ENCODE measurements at places on chromosomes 13 and 19.

GRCh38 chr19:41845051-41845590 is 279 bp downstream of the DMRTC2 start:
- DNase-seq = no peak

DNA sequence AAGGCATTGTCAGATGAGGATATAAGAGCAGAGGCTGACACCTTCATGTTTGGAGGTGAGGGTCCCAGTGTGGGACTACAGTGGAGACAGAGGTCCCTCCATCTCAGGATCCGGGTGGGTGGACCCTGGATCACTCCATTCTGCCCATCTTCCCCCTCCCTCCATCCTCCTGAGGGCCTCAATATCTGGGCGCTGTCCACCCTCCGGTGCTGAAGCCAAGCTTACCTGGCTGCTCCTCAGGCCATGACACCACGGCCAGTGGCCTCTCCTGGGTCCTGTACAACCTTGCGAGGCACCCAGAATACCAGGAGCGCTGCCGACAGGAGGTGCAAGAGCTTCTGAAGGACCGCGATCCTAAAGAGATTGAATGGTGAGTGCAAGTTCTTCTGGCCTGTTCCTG is 11.9 kb downstream of the CYP4F12 start:
- no peak for DNase-seq

DNA sequence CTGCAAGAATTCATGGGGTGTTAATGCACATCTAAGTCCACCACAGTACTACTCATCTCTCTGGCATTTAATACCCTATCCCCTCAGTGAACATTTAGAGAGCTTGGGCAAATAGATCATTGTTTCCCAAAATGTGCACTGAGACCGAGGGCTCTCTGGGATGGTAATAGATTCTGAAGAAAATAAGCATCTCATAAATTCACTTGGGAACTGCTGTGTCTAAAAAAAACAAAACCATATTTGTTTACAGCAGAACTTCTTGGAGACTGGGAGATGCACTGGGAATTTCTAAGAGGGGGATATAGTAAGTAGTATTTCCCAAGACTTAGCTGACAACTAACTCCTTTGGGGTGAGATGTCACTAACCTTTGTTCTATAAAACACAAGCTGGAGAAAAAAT is 58.4 kb downstream of the ENOX1 start:
- no peak for DNase-seq

DNA sequence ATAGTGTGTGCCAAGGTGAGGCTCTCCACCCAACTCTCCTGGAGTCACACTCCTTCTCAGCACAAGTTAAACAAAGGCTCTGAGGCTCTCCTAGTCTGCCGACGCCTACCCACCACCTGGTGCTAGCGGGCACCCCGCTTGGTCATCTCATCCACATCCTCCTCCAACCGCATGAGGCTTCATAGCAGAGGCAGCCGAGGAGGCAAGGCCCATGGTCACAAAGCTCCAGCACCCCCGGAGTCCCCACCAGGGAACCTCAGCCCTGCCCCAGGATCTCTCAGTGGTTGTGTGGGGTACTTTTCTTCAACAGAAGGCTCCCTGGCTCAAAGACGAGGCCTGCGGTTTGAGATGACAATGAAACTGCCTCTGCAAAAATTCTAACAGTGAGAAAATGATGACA is 43.0 kb downstream of the STK24 start:
- no peak for DNase-seq

DNA sequence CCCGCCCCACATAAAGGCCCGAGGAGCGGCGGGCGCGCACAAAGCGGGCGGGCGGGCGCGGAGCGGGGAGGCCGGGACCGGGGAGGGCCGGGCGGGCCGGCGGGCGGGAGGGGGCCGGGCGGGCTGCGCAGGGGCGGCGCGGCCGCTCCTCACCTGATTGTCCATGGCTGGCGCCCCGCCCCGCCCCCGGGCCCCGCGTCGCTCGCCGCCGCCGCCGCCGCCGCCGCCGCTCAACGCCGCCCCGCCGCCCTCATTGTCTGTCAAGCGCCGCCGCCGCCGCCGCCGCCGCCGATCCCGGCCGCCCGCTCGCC is 200 bp downstream of the MLLT1 start:
- no peak for DNase-seq

- DNase-seq = peak; percentile 68
Measured at GRCh38 chr19:6056801-6057650, 53.3 kb downstream of the RFX2 start.

DNA sequence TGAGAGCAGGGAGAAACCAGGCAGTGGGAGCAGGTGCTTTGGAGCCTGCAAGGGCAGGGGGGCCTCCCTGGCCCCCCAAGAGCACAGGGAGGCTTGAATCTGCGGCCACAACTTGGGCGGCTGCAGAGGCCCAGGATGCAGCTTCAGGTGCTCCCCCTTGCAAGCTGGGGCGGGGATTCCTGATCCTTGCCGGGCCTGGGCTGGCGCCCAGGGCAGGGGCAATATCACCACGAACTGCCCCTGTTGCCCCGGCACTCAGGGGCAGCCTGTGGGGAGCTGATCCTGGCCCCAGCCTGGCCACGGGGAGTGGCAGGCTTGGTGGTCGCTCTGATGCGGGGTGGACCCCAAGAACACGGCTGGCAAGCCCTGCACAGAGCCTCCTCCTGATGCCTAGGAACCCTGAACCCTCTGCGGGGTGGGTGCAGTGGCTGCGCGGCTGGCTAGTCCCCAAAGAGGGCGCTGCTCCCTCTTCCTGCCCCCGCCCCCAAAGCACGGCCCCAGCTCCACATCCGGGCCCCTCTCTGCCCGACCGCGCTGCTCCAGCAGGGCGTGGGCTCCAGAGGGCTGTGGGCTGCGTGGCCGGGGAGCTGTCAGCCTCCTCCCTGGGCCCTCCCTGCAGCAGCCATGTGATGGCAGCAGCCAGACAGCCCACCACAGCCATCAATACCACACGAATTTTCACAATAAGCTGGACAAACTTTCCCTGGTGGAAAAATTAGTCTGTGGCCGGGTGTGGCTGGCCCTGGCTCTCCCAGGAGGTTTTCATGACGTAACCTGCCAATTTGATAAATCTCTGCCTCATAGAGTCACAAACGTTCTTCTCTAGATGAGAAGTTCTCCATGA is 21.0 kb downstream of the TNFSF9 start:
- no peak for DNase-seq

DNA sequence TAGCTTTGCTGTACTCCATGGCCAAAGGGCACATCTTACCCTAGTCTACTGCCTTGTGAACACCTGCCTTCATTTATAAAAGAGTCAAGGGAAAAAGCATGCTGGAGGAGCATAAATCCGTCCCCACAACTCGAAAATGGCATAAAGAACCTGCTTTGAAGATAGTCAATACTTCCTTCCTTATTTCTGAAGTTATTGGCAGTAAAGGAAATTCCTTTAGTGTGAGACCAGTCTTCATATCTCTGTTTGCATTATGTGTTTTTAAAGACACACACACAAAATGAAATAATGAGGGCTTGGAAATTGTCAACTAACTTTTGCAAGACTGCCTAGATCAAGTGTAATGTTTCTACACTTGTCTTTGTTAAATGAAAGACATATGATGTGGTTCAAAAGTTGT is 408.4 kb downstream of the SPRY2 start:
- DNase-seq = no peak

DNA sequence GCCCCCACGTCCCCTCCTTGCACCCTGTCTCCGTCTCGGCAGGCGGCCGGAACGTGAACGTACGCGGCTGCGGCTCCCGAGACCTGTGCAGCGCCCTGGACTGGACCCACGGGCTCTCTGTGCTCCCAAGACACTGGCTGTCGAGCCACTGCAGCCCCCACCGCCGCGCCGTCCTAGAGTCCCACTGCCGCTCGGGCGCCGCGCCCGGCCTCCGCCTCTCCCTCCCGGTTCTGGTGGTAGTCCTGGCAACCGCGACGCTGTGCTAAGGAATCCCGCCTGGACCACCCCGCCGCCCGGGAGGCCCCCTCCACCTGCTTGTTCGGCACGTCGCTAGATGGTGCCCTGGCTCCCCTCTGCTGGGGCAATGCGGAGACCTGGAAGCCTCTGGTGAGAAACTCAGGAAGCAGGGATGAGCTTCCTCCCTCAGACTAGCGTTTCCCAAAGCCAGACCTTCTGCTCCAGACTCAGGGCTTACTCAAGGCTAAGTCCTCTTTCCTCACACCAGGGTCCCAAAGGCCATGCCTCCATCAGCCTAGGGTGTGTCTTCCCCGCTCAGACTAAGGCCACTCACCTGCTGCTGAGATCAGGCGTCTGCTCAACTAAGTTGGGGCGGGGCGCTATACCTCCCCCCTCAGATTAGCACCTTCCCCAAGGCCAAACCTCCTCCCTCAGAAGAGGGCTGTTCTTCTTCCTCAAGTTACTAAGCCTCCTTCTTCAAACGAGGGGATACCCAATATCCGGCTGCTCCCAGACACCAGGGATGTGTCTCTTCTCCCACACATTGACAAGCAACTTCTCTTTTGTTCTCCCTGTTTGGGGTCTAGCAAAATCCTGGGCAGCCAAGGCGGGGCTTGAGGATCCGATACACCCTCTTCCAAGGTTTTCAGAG is 16.1 kb upstream of the IRGC start:
- DNase-seq = no peak

DNA sequence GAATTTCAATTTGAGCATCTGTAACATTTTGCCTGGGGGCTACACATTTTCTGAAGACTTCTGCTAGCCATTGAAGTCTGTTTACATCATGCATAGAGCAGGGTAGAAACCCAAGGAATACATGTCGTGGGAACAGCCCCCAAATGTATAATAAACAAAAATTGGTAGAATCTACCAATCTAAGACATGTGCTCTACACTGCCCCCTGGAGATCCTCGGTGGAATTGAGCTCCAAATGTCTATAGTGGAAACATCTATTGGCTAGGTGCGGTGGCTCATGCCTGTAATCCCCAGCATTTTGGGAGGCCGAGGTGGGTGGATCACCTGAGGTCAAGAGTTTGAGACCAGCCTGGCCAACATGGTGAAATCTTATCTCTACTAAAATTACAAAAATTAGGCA is 57.3 kb downstream of the MBD3L2B start:
- no peak for DNase-seq

- no peak for DNase-seq
Measured at GRCh38 chr13:45527699-45528462, 63.1 kb downstream of the COG3 start.

GRCh38 chr19:6424195-6424938 is at the start of gene KHSRP:
Gene KHSRP (minus strand): TSS chr19:6424811. CDS start chr19:6424701, 110 bp downstream.
- no peak for DNase-seq

DNA sequence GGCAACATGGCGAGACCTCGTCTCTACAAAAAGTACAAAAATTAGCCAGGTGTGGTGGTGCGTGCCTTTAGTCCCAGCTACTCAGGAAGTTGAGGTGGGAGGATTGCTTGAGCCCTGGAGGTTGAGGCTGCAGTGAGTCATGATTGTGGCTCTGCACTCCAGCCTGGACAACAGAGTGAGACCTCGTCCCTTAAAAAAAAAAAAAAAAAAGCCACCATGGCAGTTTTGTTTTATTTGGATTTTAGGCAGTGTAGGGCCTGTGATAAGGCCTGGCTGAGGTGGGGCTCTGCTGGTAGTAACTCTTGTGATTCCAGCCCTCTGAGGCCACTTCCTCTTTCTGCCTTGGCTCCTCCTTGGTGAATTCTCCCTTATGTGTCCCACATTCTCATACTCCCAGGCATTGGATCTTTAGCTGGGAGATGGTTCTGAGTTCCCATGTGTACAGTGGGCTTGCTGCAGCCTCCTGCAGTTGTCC is 39.2 kb downstream of the GATAD2A start:
- no peak for DNase-seq

DNA sequence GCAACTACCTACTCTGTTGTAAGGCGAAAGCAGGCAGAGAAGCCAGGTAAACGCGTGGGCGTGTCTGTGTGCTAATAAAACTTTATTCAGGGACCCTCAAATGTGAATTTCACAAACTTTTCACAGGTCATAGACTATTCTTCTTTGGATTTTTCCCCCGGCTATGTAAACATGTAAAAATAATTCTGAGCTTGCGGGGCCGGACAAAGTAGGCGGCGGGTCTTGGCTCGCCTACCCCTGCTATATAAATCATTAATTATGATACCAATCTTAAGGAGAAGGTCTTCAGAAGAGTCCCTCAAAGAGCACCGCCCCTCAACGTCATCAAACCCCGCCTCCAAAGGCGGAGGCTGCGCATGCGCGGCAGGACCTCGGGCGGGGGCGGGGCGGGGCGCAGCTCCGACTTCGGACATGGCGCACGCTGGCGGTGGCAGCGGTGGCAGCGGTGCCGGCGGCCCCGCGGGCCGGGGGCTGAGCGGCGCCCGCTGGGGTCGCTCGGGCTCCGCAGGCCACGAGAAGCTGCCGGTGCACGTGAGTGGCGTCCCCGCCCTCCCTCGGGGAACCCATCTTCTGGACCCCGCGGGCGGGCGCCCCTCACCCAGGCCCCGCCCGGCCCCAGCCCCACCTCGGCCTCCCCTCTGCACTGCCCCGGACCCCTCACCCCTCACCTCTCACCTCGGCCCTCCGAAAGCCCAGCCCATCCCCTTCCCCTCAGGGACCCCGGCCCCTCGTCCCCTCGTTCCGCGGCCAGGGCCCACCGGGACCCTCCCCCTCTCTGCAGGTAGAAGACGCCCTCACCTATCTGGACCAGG is at the start of gene SIN3B:
Gene SIN3B, plus strand, starts transcription at position 389 of the 812 bp plus-strand sequence. Its CDS starts 23 bp downstream, at position 412.
- peak; percentile 80 for DNase-seq

DNA sequence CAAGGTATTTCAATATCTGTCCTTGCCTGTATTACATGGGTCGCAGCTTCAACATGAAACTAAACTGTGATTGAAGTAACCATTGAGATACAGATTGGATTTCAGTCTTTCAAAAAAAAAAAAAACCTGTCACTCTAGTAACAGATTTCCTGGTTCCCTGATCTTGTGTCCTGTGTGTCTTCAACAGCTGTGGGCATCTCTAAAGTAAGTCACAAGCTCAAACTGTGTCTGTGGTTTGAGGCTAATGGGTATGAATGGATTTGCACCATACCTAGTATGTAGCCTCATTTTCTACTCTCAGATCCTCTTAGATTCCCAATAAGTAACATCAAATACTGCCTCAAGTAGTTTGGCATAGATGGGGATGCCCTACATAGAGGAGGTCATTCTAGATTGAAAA is 300.1 kb downstream of the COG6 start:
- DNase-seq = no peak

DNA sequence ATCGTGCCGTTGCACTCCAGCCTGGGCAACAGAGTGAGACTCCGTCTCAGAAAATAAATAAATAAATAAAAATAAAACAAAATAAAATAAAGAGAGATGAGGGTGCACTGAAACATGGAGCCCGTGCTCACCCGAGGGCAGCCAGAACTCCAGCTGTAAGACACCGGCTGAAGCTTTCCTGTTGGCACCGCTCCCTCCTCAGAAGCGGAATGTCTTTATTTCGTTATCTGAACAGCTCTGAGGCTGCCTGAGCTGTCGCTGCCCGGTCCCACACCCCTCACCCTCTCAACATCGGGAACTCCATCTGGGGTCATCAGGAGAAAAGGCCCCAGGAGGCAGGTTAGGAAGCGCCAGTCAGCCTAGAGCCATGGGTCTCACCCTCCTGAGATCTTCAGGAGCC is 24.4 kb downstream of the ZNF787 start:
- DNase-seq = no peak

- DNase-seq = peak; percentile 48
Measured at GRCh38 chr19:35154525-35155406, at the start of gene FXYD5. Gene FXYD5 (plus strand): TSS chr19:35154735. CDS start chr19:35155551, 816 bp downstream.

GRCh38 chr13:23629566-23630272 is 59.5 kb downstream of the TNFRSF19 start:
- no peak for DNase-seq
